Omental fat pad (tissue), 4 donors: ENCODE measurements at places on chromosomes 2 and 18. TPM values are rescaled to one million over a fixed set of nuclear protein-coding genes. Genes with fewer than 3 reads are reported as not detected.

GRCh38 chr2:7829241-7829640 is 852.6 kb upstream of the ID2 start:
- no peak for DNase-seq

DNA sequence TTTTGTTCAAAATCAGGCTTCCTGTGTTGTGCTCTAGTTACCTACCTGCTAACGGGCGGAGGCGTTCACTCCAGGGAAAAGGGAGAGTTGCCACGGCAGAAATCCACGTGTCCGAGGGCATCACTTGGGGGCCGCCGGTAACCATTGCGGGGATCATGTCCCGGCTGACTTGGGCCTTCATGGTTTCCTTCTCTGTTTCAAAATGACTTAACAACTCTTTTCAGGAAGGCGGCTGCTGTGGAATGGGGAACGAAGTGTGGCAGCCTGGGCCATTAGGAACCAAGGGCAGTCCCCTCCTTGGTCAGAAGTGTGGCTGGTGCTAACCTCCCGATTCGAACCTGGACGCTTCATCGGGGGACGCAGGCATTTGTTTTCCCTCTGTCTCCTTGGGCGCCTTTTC is 56.8 kb downstream of the INPP5D start:
- no peak for DNase-seq

- DNase-seq, result no peak
Measured at GRCh38 chr2:152319822-152320570, 15.0 kb upstream of the FMNL2 start.

- DNase-seq, result no peak
Measured at GRCh38 chr2:240473211-240473610, 37.7 kb downstream of the GPC1 start.

DNA sequence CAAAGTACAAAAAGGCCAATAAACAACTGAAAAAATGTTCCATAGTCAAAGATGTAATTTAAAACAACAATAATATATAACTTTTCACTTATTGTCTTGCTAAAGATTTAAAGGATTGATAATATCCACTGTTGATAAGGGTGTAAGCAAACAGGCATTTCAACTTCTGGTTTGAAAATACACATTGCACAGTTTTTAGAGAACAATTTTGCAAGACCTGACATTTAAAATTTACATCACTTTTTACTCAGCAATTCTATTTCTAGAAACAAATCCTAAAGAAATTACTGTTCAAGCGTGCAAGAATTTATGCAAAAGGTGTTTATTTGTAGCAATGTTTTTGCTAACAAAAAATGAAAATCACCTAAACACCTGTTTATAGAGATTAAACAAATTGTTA is 120.4 kb downstream of the TDRD15 start:
- no peak for DNase-seq

The CPLX4 gene
- not detected for total RNA-seq
